ENCODE measurements at places on chromosomes 3 and 15.

GRCh38 chr3:192392986-192393385 is 334.4 kb downstream of the FGF12 start:
- no peak for DNase-seq

GRCh38 chr15:35108453-35108852 is 23.4 kb upstream of the NANOGP8 start:
- no peak for DNase-seq

DNA sequence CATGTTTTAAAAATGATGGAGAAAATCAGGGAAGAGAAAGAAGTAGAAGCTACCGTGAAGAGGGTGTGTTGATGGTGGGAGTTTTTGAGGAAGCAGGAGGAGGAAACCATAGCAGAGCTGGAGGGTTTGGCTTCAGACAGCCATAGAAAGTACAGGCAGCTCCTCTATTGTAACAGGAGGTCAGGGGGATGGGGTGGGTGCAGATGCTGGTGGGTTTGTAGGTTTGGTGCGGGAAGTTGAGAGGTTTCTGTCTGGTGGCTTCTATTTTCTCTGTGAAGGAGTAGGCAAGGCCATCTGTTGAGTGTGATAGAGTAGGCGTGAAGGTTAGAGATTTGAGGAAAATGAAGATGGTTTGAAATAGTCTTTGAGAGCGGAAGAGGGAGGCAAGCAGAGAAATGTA is 97.7 kb upstream of the TBC1D5 start:
- DNase-seq: no peak

DNA sequence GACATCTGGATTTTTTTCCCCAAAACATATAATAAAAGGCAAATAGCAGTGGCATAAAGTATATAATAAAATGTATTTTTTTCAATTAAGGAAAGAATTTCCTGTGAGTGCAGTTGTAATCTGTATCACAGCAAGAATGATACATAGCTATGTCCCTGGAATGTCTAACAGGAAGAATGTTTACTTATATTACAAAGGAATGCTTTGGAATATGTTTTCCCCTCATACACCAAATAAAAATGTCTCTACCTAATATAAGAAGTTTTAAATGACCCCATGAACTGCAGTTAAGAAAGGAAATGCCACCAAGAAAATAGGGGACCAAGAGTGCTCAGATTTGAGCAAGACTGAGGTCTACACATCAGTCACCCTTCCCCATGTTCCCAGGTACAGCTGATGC is 38.0 kb upstream of the ATP11B start:
- no peak for DNase-seq

DNA sequence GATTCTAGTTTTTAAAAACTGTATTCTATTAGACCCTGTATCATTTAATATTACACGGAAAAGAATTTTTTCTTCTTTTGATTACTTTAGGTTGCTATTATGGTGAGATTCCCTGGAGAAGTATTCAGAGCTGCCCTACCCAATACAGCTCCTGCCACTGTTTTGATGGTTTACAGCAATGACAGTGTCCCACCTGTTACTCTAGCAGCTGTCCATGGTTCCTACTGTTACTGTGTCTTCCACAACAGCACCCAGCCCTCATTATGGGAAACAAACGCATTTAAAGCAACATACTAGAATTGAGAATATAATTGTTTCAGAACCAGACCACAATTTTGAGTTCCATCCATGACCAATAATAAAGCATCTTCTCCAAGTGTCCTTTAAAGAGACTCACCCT is 450.7 kb downstream of the SHQ1 start:
- DNase-seq: no peak

GRCh38 chr3:44762170-44762677 is 630 bp downstream of the KIF15 start:
- no peak for DNase-seq

GRCh38 chr3:189132839-189133238 is 38.9 kb upstream of the TPRG1 start:
- no peak for DNase-seq

DNA sequence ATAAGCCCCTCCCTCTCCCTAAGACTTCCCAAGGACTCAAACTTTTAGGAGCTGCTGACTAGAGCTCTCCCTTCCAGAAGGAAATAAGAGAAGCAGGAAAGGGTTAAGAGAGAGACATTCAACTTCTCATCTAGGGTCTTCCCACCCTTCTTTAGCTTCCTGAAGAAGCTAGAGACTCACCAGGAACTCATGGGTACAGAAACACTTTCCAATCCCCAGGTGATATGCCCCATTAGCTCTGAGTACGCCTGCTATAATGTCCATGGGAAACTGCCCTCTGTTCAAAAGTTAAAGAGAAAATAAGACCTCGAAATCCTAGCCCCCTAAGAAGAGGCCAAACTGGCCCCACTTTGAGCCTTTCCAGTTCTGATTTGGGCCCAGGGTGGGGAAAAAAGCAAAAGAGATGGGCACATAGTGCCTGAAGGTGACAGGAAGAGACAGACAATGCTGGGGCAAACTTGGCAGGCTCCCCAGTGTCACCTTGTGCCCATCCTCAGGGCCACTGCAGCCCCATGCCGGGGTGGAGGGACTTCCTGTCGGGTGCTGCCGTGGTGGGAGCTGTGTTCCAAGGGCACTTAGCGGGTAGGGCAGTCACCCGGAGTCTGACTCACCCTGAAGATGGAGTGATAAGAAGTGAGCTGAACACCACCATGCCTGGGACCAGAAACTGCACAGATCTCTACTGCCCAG is 29.5 kb downstream of the CCDC12 start:
- peak; percentile 32 for DNase-seq

GRCh38 chr15:82928711-82929110 is 23.8 kb downstream of the HOMER2 start:
- no peak for DNase-seq

DNA sequence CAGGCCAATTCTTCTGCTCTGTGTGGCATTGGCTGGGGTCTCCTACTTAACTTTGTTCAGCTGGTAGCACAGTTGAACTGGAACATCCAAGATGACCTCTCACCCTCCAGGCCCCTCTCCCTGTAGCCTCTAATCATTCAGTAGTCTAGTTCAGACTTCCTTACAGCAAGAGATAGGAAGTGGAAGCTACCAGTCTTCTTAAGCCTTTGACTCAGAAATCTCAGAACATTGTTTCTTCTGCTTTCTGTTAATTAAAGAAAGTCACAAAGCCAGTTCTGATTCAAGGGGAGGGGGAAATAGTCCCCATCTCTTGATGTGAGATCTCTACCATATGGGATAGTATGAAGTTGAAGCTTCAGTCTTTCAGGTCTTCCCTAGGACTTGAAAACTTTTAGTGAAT is 18.8 kb upstream of the SACM1L start:
- DNase-seq: no peak

- DNase-seq: no peak
Measured at GRCh38 chr3:16607718-16608117, 2.5 kb upstream of the DAZL start.

All from activated CD4-positive, CD25-positive, alpha-beta regulatory T cell treated with anti-CD3 and anti-CD28 coated beads, Interleukin-2, amount 50 U/mL, for 16 hours (primary cell).